Activated T-helper 1 cell treated with anti-CD3 and anti-CD28 coated beads, Interleukin-12 subunit alpha, Interleukin-12 subunit beta, Interleukin-2, Interleukin-4 antibody, amounts not matched to agents 30 ng/mL and 10 ng/mL and 1 ng/mL, durations not matched to agents 14 hours and 24 hours and 36 hours (primary cell): ENCODE measurements at places on chromosomes 1 and 21.

- DNase-seq: no peak
Observed at GRCh38 chr1:101382135-101382534, 145.3 kb downstream of the S1PR1 start.

- DNase-seq: no peak
Observed at GRCh38 chr1:59072583-59072947, 224.3 kb upstream of the FGGY start.

GRCh38 chr1:212975111-212975918 lies 25.0 kb downstream of the VASH2 start:
- no peak for DNase-seq

DNA sequence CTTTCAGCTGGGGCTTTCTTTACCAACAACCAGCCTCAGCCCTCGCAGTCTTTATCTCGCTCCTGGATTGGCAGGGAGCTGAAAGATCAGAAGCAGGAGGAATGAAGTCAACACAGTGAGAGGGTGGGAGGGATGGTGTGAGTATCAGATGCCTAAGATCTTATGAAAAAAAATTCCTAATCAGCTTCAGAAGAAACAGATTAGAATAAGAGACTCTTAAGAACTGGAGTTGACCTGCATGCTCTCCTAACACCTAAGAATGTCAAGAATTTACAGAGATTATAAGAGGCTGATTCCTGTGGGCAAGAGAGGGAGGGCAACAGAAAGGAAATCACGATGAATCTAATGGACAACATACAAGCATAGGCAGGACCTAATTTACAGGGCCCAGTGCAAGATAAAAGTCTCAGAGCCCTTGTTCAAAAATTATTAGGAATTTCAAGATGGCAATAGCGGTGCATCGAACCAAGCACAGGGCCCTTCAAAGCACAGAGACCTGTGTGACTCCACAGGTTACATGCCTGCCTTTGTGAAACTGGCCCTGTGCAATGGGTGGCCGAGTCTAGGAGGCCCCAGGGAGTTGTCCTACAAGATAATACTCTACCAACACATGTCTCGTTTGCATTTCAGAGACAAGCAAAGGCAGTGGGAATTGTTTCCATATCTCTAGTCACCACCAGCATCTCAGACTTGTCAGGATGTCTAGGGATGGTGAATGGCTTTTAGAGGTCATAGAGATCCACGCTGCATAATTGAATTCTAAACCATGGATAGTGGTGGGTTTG lies 65.3 kb upstream of the PPP2R5A start:
- DNase-seq: no peak

DNA sequence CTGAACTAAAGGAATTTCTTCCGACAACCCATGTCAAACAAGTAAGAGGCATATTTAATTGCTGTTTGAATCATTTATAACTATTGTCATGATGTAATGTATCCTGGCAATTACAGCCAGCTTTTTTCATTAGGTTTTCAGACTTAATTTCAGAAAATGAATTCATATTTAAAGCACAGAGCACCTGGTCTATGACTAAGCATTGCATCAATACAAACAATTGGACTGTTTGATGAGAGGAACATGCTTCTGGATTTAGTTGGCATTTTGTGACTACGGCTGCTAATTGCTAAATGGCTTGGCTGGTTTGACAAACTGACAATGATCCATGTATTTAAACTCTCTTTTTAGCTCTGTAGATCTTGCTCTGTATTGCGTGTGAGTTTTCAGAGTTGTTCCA lies 853.4 kb downstream of the NCAM2 start:
- DNase-seq: no peak

GRCh38 chr21:22476726-22477646 lies 1478.8 kb downstream of the NCAM2 start:
- no peak for DNase-seq

DNA sequence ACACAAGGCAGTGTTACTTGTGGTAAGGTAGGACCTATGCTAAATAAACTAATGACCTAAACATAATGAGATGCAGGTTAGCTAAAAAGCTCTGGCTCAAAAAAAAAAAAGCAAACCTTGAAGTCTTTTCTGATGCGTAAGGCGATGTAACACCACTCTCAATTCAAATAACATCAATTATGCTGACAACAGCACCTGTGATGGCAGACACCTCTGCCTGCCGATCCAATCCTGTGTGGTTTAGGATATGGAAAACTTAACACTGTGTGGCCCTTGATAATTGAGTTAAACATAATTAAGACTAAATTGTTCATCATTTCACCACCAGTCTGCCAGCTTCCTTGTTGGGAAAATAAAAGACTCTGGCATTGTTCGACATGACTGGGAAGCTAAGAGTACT lies 9.1 kb downstream of the RPAP2 start:
- DNase-seq: no peak

GRCh38 chr1:46034601-46035516 lies 97.6 kb downstream of the PIK3R3 start:
- DNase-seq: no peak

DNA sequence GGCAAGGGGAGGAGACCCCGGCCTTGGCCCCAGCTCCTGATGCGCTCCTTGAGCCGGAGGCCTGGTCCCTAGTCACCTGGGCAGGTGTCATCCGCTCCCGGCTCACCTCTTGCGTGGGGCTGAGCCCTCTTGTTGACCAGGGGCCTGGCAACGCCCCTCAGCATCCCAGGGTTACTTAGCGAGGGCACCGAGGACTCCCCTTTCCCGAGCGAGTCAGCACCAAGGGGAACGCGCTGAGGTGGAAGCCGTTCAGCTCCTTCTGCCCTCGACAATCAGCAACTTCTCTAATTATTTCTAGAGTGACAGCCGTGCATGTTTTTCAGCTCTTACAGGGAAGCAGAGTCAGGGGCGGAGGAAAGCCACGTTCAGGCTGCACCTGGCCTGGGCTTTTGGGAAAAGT lies 522 bp downstream of the SLC45A1 start:
- DNase-seq: no peak

DNA sequence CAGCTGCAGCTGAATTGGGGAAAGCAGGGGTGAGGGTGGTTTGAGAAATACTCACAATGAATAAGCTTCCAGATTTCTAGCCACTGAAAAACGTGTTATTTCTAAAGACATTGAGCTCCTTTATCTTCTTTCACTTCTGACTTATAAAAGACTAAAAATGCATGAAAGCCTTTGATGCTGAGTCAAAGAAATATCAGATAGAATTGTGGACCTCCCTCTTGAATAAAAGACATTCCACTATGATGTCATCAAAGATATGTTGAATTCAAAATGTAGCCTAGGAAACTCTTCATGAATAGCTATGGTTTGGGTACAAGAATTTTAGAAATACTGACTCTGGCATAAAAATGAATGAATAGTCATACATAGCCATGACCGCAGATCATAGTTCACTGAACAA lies 44.7 kb upstream of the COL24A1 start:
- no peak for DNase-seq

DNA sequence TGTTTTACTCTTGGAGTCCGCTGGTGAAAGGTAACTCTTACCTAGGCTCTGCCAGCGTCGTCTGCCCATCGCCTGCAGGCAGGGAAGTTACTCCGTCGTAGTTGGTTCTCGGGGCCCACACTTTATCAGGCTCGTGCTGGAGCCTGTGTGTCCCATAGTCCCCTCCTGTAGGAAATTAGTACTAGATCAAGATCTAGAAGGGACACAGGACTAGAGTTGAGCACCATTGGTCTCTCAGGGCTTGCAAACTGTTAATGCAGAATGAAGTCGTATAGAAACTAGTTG lies 940 bp downstream of the SRRM1 start:
- peak; percentile 17 for DNase-seq

- DNase-seq: no peak
Observed at GRCh38 chr1:182995894-182996293, 27.3 kb upstream of the LAMC1 start.

DNA sequence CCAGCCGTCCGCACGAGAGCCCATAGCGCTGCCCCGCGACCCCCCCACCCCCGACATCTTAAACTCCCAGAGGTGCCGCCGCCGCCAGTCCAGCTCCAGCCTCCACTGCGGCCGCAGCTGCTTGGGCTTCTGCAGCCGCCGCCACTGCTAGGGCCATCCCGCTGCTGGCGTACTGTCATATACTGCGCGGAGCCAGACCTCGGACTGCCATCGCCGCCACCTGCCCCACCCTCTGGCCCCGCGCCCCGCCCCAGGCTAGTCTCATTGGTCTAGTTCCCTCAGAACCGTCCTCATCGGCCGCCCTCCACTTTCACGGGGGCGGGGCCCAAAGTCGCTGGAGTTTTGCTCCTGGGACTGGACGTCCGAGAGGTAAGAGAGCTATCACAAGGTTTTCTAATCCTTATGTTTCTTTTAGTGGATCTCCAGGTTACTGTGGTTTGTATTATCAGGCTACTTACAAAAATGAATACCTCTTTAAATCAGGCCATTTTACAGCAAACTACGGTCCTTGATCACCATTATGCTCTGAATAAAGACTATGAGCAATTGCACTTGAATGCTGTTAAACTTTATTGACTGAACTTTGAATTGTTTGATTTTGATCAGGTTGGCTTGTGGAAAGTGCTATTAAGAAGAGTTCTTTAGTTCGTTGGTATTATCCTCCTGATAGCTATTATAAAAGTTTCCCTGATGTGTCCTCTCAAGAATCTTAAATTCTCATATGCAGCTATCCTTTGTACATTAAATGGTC lies 2.8 kb upstream of the CD1D start:
- peak; percentile 7 for DNase-seq

DNA sequence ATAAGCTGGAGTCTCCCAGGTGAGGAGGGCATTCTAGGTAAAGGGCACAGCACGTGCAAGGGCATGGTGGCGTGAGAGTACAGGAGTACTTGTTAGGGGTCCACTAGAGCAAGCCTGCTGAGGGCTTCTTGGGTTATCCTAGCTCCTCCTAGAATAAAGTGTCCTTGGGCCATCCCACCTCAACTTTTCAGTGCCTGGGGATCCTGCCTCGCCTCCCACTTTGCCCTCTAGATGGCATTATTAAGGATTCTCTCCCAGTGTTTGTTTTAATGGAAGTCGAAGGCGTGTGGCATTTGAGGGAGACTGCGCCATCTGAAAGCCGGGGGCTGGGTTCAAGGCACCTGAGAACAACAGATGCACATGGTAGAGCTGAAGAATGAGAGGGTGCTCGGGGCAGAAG lies 74.5 kb upstream of the SELENON start:
- DNase-seq: no peak

- DNase-seq: no peak
Observed at GRCh38 chr1:101769520-101769919, 227.2 kb downstream of the OLFM3 start.

GRCh38 chr1:73537400-73537799 lies 660.6 kb downstream of the LRRIQ3 start:
- DNase-seq: no peak

GRCh38 chr1:68782890-68783289 lies 286.0 kb upstream of the DEPDC1 start:
- DNase-seq: no peak

- peak; percentile 84 for DNase-seq
Observed at GRCh38 chr1:44807364-44808062, 362 bp upstream of the DYNLT4 start.

- DNase-seq: peak; percentile 49
Observed at GRCh38 chr1:27045973-27046558, 33.4 kb upstream of the TENT5B start.

DNA sequence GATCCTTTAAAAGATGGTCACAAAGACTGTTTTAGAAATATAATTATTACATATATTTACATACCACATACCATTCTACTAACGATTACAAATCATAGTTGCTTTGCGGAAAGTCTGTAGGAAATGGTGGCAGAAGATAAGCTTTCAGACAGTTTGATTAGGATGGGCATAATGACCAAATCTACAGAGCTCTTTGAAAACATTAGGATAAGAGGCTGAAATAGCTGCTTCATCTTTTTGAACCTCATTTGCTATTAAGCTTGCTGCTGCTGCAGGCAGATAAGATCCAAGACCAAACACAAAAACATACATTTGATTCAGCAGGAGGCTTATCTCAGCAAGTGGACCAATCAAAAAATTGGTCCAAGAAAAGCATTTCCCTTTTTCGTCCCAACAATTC lies 47.1 kb downstream of the DDAH1 start:
- no peak for DNase-seq

DNA sequence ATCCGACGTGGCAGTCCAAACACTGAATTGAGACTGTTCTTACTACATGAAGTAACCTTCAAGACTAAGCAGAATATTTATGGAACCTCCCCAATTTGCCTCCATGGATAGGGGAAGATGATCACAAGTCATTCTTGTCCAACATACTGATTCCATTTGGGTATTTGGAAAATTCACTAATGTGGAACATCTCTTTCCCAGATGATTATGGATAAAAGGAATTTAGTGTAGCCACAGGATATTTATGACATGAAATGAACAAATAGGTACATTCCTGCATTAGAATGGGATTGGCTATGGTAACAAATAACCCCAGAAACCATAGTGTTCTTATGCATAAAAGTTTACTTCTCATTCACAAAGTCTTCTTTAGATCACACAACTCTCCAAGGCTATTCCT lies 40.2 kb upstream of the SGIP1 start:
- DNase-seq: no peak

DNA sequence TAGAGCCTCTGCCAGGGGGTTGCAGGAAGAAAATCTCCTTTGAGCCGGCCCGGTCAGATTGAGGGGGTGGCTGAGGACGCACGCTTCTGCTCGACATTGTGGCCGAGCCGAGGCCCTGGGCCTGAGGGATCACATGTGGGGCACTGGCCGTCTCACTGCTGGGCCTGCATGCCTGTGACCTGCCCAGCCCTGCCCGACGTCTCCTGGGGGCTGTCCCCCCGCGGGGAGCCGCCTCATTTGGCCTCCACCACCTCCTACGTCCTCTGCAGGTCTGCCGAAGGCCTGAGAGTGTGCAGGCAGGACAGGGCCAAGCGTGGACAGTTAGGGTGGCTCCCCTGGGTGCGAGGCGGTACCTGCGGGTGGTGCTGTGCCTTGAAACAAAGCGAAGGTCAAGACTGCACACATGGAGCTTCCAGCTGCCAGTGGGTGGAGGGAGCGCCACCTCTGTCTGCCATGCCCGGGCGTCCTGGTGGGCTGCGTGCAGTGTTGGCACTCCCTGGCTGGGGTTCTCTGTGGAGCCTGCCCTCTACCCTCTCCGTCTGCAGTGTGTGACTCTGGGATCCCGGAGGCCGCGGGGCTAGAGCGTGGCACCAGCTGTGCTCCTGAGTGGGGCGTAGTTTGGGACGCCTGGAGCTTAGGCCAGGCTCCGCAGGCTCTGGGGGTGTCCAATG lies 51.7 kb downstream of the PCNT start:
- no peak for DNase-seq

- no peak for DNase-seq
Observed at GRCh38 chr1:53267761-53268160, 29.4 kb upstream of the MAGOH start.

DNA sequence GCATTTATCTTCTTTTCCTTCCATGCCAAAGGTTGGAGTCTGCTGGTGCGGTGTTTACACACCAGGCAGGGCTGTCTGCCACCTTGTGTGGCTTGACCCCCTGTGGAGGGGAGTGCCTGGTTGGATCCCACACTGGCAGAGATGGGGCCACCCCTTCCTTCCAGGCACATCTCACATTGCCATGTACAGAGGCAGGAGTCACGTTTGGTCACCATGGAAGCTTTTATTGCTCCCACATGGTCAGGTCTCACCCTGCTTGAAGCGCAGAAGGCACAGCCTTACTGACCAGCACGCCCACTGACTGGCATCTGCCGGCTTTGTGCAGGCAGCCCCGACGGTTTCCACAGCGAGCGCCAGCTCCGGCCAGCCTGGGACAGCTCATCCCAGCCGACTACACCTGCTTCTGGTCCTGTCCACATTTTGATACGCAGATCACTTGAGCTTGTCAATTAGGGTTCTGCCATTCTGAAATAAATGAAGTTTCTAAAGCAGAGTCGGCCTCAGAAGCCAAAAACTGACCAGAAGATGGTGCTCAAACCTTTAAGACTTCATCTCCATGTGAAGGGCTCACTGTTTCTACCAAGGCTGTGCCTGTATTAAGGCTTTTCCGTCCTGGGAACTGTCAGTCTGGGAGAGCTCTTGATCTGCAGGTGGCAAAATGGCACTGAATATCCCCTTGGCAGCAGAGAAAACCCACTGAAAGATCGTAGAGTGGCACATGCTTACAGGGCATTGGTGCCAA lies 35.6 kb upstream of the EPHA8 start:
- DNase-seq: no peak
